NCI-H2029 (cell line): ENCODE measurements at places on chromosomes 2 and 18.

- DNase-seq = no peak
These were observed 26.9 kb upstream of the DNMT3A start for GRCh38 chr2:25368660-25369059.

DNA sequence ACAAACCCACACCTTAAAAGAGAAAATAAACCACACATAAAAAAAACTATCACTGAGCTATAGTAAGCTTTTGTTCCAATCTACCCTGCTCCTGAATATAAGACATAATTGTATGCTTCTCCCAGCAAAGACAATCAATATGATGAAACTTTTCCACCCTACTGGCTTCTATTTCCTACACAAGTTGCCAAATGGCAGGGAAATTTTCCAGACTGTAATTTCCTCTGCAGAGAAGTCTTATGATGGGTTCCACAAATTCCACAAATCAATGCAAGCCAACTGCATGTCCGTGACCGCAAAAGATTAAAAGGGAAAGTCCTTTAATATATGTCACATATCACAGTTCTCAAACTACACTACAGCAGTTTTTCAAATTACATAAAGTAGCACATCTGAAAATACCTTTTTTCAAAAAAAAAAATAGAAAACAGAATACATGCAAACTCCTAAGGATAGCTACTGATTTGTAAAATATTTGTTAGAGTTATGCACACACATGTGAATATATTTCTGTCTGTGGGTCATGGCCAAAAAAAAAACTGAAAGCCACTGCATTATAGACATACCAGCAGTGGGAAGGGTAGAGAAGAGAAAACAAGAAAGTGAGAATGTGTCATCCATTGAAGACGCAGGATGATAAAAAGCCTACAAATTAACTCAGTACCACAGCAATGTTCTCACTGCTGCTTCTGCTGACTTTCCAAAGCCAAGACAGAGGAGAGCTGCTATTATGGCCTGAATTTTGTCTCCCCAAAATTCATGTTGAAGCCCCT lies 61.4 kb downstream of the RPL31 start:
- no peak for DNase-seq

DNA sequence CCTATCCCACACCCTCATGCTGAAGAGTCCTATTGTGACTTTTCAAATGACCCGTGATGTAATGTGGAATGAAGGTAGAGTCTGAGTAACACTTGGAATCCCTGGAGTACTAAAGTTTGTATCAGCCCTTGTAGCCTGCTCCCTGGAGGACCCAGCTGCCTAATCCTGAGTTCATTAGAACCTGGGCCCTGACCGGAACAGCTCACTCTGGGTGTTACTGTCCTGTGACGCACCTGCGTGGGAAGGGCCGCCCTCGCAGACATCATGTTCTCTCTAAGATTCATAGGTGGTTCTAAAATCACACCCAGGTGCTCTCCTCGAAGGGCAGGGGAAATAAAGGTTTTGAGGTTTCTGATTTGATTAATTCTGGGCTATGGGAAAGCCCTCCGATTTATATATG lies 62.3 kb downstream of the NCK2 start:
- DNase-seq = no peak

GRCh38 chr2:11344956-11345677 lies 681 bp upstream of the ROCK2 start:
- DNase-seq = no peak

GRCh38 chr2:165149439-165149838 lies 54.4 kb downstream of the SCN3A start:
- DNase-seq = no peak

DNA sequence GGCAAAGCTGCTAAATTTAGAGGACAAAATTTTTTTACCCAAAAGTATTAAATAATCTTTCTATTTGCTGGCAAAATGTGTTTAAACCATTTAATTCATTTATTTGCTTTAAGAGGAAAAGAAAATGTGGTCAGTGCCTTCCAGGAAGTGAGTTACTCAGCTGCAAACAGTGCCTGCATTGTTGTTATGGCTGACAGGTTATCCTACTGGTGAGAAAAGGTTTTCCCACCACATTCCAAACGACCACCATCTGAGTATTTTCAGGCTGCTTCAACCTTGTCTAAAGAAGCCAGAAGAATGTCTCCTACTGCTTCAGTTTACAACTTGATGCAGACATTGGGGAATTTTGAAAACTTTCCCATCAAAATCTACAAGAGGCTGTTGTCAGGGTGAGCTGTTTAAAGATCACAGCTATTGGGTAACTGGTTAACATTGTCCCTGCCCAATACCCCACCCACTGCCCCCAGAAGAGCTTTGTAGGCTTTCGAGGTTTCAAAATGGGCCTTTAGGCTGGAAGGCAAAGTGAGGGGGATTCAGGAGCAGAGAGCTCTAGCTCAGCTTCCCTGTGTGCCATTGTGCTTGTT lies 461.3 kb upstream of the FANCL start:
- DNase-seq = no peak

GRCh38 chr2:104870100-104870975 lies 16.4 kb downstream of the POU3F3 start:
- no peak for DNase-seq

DNA sequence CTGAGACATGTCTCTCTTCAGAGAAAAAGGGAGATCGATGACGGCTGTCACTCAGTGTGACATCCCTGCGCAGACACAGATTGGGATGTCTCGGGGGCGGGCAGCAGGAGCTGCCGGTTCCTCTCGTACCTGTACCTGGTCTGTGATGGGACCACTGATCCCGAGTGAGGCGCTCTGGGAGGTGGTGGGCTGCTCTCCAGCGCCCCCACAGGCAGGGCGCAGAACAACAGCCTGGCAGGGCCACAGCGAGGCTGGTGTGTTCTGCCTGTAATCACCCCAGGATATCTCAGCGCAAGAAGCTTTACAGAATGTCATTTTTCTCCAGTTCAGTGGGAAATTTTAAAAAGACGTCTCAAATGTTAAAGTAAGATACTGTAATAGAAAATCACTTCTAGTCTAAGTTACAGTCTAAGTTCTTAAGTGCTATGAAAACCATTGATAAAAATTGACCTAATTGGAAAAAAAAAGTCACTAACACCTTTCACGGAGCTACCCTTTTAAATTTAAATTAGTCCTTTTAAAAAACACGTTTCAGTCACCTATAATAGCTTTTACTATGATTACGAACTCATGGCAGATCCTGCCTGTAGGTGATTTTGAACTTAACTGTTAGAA lies 189.8 kb downstream of the SNTG2 start:
- DNase-seq = no peak

DNA sequence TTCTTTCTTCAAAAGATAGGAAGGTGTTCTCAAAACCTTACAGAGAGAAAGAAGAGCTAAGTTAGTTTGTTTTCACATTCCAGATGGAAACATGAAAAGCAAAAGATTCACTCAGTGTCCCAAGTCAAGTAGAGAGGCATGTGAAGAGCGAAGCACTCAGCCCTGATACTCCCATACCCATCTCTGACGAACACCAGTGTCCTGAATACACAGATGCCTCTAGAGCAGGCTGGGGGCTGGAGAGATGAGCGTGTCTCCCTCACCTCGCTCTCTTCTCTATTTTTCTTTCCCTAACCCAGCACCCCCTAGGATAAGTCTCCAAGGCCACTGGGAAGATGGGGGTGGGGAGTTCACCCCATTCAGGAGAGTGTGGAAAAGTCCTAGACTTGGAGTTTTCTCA lies 227.8 kb downstream of the TMEM163 start:
- DNase-seq = no peak

DNA sequence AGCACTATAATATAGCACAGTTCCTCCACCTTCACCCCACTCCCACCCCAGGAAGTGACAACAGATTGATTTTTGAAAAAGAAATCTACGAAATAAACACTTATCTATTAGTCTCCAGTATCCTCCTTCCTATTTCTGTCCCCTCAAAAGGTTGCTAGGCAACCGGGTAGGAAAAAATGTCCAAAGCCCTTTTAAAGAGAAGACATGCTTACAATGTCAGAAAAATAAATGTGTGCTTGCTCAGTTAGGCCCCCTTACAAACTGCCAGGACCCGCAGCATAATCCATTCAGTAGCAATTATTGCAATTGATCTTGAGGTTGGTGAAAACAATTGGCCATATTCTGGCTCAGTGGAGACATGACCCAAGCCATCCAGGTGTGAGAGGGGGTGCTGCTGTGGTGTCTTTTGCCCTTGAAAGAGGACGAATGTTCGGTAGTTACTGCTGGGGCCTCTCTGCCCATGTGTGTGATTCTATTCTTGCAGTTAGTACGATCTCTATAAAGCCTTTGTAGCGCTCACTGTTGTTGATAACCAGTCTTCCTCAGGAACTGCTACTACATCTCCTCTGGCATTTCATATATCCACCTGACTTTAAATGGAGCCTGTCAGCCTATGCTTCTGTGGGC lies 144.3 kb downstream of the MYO3B start:
- DNase-seq = no peak
